ENCODE measurements at places on chromosomes 5 and 9. TPM values are rescaled to one million over a fixed set of nuclear protein-coding genes. Genes with fewer than 3 reads are reported as not detected.

DNA sequence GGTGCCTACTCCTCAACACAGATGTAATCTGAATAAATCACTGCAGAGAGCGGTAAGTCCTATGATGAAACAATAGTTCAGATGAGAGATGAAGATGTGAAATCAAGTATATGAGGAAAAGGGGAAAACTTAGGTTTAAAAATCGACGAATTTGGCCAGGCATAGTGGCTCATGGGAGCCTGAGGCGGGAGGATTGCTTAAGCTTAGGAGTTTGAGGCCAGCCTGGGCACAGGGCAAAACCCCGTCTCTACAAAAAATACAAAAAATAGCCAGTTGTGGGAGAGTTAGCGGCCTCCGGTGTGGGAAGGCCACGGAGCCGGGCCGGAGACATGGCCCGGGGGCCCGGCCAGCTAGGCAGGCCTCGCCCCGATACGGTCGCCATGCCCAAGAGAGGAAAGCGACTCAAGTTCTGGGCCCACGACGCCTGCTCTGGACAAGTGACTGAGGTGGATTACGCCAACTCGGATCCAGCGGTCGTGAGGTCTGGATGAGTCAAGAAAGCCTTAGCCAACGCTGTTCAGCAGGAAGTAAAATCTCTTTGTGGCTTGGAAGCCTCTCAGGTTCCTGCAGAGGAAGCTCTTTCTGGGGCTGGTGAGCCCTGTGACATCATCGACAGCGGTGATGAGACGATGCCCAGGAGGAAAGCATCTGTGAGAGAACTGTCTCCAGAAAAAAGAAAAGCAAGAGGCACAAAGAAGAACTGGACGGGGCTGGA lies 62.8 kb upstream of the SUB1 start:
- no peak for DNase-seq
- peak overlapping the region; percentile 75 for H3K27ac ChIP-seq
- no peaks in the 10 kb centered on the region for H3K4me1 ChIP-seq

- no peak for DNase-seq
- no peaks in the 10 kb centered on the region for H3K4me1 ChIP-seq
- no peaks in the 10 kb centered on the region for H3K27me3 ChIP-seq
- H3K36me3 ChIP-seq, result no peaks in the 10 kb centered on the region
- H3K4me3 ChIP-seq, result no peak overlapping the region
Observed at GRCh38 chr5:77770293-77771005, 5.7 kb downstream of the TBCA start.

DNA sequence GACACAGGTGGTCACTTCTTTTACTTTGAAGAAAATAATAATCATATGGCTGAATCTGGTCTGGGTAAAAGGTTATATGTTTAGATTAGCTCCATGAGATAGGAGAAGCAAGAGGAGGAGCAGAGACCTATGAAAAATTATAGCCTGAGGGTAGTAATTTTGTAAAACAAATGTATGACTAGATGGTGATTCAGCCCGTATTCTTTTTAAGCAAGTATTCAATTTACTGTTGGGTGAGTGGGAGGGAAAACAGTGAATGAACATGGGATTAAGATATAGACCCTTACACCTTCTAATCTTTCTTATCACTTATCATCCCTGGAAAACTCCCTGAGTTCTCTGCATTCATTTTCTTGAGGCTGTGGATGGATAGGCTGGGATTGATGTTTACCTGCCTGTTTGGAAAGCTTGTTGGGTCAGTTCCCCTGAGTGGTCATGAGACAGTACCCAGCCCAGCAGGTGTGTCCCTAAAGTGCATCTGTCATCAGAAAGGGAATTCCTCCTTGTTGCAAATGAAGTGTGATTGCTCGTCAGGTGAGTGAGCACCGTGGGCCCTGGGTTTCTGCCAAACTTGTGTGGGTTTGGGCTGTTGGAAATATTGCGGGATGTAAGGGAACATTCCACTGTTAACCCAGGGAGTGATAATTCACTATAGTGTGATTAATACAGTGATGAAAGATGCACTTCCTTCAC lies 101.2 kb upstream of the GDNF start:
- DNase-seq, result no peak
- H3K4me1 ChIP-seq, result no peaks in the 10 kb centered on the region
- H3K36me3 ChIP-seq, result no peaks in the 10 kb centered on the region
- H3K27ac ChIP-seq, result no peak overlapping the region

FPGS gene
- 78.6 TPM for total RNA-seq

IFNA5 gene
- 0.32 TPM for total RNA-seq

DNA sequence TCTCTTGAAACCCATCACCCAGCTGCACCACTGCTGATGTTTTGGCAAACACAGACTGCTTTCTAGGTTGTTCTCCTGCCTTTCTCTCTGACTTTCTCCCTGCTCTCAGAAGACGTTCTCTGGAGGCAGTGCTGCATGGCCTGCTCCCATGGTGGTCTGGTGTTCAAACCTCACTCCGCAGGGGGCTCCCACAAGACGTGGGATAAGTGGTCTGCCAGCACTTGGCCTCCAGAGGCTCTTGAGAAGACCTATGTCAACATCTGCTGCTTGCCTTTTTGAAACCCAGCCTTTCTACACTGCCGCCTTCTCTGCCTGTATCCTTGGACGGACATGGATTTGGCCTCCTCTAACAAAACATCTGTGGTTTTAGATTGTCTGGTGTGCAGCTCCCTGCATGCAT lies 16.6 kb downstream of the USP20 start:
- H3K27me3 ChIP-seq, result no peaks in the 10 kb centered on the region
- peaks cover 4% of the 10 kb centered on the region for H3K36me3 ChIP-seq
- DNase-seq, result no peak
- no peaks in the 10 kb centered on the region for H3K4me1 ChIP-seq
- no peak overlapping the region for H3K27ac ChIP-seq

BAAT gene
- not detected for total RNA-seq

AGXT2 gene
- not detected for total RNA-seq

DNA sequence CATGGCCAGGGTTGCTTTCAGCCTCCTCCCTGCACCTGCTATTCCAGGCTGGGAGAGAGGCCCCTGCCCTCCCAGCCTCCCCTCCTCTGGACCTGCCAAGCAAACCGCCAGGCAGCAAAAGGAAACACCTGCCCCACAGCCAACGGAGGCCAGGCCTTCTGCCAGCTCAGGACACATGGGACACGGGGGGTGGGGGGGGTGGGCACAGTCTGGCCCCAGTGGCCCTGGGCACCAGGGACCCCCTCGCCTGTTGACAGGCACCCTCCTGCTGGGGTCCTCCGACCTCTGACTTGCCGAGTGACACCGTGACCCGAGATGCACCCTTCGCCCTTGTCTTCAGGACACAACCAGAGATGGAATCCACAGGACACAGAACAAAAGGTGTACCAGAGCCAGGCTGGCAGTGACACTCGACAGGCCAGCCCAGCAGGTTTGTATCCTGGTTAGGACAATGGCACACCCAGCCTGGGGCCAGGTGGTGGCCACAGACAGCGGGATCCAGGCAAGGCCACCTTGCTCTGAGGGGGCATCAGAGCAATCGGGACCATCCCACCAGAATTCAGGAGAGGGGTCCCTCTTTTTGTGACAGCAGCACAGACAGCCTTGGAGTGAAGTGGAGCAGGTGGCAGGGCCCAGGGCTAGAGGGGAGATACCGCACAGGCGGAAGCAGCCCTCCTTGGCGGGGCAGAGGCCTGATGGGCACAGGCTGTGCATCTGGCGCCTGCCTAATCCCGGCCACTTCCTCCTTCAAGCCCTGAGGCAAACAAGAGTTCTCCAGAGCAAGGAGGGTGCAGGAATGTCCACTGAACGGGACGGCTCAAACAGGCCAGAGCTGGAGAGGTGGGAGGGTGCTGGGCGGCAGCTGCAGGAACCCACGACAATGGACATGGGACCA lies 1.3 kb upstream of the TMEM210 start:
- H3K36me3 ChIP-seq, result no peaks in the 10 kb centered on the region
- H3K27ac ChIP-seq, result peak overlapping the region; percentile 81
- DNase-seq, result peak; percentile 87
- peaks cover 22% of the 10 kb centered on the region for H3K27me3 ChIP-seq
- peak overlapping the region; percentile 45 for H3K4me3 ChIP-seq
- H3K4me1 ChIP-seq, result peaks cover 21% of the 10 kb centered on the region
